NCI-H2171 treated with DMSO at 0.1 percent for 48 hours (cell line): ENCODE measurements at places on chromosomes 12 and 14.

- peak; percentile 19 for DNase-seq
Measured at GRCh38 chr14:66628636-66629035, 120.7 kb downstream of the GPHN start.

- no peak for DNase-seq
Measured at GRCh38 chr14:32738206-32738871, 200.3 kb upstream of the NPAS3 start.

GRCh38 chr12:65536876-65537681, 258.6 kb downstream of the MSRB3 start:
- no peak for DNase-seq

DNA sequence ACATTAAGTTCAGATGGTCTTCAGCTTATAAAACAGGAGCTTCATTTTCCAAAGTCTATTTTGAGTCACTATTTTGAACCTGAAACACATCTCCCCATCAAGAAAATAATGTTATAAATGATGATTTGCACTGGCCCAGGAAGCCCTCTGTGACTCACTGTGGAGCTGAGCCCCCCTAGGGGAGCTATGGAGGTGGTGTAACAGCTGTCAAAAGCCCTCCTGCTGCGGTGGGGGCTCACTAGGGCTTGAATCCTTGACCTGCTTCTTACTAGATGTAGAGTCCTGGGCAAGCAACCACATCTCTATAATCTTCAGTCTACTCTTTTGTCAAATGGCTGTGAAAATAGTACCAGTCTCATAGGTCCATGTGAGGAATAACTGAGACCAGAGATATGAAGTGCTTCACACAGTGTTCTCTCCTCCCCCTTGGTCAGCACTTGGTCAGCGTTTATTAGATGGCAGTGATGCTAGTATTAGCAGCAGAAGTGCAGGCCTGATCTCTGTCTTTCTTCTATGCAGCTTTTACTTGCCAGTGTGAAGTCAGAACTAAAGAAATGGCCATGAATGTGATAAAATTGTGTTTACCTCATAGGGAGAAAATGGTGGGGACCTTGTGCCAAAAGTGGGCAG, 83.4 kb downstream of the RTN1 start:
- no peak for DNase-seq

DNA sequence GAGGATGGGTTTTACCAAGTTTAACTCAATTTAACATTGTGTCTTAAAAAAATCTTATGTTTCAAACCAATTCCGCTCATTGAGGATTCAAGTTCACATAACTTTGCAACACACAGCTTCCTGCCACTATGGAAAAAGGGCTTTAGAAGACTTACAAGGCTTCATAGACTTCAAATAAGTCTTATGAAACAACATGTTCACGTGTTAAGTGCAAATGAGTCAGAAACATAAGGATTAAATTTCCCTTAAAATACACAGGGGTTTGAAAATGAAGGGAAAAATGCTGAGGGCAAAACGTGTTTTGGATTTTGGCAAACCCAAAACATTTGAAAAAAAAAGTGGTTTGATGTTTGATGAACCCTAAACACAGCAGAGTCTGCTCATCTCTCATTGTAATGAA, 364.8 kb downstream of the BMP4 start:
- DNase-seq = no peak

- DNase-seq = no peak
Measured at GRCh38 chr12:101919447-101919846, 42.1 kb downstream of the DRAM1 start.

- DNase-seq = peak; percentile 82
Measured at GRCh38 chr14:105473677-105474482, 741 bp upstream of the CRIP2 start.

GRCh38 chr14:46480817-46481216, 170.8 kb downstream of the RPL10L start:
- no peak for DNase-seq

- no peak for DNase-seq
Measured at GRCh38 chr14:100340423-100340813, 17.3 kb downstream of the SLC25A47 start.

- no peak for DNase-seq
Measured at GRCh38 chr12:43147878-43148277, 404.1 kb downstream of the ADAMTS20 start.

GRCh38 chr14:68929623-68930307, 49.3 kb downstream of the ACTN1 start:
- no peak for DNase-seq

- peak; percentile 38 for DNase-seq
Measured at GRCh38 chr12:31521964-31522363, 69.0 kb downstream of the DENND5B start.

- no peak for DNase-seq
Measured at GRCh38 chr12:71152851-71153250, 4.9 kb downstream of the TSPAN8 start.

- DNase-seq = no peak
Measured at GRCh38 chr12:107503129-107503855, 182.3 kb upstream of the PWP1 start.

- DNase-seq = no peak
Measured at GRCh38 chr12:88648625-88649024, 68.4 kb upstream of the KITLG start.

DNA sequence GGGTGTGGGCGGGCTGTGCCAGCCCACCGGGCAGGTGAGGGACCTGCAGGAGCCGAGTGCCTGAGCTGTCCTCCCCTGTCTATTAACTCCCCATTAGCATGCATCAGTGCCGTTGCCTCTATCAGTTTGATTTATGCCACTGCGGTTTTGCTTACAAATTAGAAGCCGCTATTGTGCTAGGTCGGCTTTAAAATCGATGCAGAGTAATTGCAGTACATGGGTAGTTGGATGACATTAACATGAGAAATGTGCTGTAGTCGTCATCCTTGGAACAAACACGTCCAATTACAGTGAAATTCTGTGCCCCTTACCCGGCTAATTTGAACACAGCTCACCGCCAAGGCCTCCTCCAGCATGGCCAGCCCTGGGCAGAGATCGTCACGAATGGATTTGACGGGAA, 145.8 kb downstream of the TSPAN9 start:
- peak; percentile 39 for DNase-seq

DNA sequence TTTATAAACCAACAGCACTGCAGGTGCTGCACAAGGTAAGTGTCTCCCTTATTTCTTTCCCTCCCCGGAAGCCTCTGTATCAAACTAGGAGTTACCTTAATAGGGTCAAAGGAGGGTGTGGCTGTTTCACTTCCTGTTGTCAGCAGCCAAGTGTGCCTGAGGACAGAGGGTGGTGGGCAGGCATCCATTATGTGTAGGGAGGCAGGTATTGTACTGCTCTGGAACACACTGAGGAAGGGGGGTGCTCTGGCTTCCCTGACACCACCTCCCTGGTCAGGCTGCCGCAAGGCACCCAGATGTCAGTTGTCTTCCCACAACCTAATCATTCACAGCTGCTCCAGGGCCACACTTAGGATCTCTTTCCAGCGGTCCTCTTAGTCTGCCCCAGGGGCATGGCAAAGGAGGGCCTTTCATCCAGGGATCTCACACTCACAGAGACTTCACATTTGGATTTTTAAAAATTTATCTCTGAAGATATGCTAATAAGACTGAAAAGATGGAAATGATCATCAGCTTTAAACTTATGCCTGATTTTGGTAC, 132.0 kb upstream of the ARHGAP5 start:
- peak; percentile 77 for DNase-seq

DNA sequence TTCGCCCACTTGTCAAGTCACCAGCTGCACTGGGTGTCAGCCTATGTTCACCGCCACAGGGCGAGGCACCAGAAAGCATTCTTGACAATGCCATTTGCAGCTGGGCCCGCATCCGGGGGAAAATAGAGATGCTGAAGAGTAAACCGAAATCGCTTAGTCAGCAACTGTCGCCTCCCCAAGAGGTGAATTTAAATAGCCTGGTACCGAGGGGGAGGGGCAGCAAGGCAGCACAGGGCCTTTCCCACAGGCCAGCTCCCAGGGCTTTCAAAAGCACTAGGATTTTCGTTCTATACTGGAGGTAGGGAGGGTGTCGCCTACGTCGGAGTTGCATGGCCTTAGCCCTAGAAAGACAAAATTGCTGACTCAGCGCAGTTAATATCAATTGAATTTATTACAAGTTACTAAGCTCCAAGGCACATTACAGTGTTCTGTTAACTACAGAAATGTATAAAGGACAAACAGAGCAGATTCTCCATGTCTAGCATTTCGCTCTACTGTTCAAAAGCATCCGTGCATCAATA, 4.3 kb downstream of the IRF2BPL start:
- DNase-seq = no peak

- DNase-seq = no peak
Measured at GRCh38 chr14:101595349-101595748, 34.1 kb downstream of the DIO3 start.

DNA sequence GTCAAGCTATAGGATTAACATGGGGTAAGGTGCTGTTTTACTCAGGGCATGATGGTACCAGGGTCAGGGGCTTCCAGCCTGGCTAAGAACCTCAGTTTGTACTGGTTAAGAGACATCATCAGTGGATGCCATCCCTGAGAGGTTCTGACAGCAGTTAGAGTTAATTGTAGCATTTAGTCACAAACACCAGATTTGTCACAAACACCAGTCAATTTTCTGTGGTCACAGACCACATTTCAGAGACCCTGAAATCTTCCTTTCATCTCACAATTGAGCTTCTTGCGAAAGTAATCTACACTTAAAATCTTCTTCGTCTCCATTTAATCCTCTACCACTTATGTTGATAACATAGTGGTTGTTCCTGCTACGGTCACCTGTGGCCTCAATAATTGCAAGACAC, 143.0 kb upstream of the EGLN3 start:
- no peak for DNase-seq

DNA sequence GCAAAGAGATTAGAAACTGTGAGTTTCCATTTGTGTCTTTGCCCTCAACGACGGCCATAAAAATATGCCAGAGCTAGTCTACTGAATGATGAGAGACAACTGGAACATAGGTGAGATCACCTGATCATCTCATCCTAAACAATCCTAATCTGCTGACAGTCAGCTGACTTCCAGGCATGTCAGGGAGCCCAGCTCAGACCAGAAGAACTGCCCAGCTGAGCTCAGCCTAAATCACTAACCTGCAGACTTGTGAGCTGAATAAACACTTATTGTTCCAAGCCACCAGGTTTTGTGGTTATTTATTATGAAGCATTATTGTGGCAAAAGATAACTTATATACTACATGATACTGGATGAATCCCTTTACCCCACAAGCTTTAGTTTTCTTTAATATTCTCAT, 118.9 kb upstream of the PLEKHG7 start:
- no peak for DNase-seq

GRCh38 chr12:53179687-53180219, 769 bp upstream of the ZNF740 start:
- DNase-seq = no peak

- no peak for DNase-seq
Measured at GRCh38 chr14:95255487-95255886, 64.2 kb downstream of the CLMN start.

DNA sequence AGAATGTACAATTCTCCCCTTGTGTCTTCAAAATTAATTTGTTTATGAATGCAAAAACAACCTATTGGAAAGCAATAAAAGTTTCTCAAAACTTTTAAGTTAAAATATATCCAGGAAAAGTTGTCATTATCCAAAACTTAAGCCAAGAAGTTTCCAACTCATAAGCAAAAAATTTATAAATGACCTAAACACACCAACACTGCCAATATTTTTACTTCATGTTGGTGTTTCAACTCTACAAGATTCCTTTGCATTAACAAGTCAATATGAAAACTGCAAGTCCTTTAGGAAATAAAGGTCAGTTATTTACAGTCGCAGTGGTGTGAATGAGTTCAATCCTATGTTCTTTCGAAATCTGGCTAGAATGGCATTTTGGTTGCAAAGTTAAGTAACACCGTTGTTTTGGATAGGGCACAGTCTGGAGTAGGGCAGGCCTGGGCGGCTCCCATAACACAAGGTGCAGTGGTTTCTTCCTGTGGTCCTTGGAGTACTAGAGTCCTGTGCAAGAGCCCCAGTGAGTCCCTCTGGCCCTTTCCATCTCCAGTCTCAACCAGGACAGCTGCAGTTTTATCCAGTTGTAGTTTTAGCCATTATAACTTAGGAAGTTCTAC, 151.4 kb downstream of the MED13L start:
- DNase-seq = no peak

DNA sequence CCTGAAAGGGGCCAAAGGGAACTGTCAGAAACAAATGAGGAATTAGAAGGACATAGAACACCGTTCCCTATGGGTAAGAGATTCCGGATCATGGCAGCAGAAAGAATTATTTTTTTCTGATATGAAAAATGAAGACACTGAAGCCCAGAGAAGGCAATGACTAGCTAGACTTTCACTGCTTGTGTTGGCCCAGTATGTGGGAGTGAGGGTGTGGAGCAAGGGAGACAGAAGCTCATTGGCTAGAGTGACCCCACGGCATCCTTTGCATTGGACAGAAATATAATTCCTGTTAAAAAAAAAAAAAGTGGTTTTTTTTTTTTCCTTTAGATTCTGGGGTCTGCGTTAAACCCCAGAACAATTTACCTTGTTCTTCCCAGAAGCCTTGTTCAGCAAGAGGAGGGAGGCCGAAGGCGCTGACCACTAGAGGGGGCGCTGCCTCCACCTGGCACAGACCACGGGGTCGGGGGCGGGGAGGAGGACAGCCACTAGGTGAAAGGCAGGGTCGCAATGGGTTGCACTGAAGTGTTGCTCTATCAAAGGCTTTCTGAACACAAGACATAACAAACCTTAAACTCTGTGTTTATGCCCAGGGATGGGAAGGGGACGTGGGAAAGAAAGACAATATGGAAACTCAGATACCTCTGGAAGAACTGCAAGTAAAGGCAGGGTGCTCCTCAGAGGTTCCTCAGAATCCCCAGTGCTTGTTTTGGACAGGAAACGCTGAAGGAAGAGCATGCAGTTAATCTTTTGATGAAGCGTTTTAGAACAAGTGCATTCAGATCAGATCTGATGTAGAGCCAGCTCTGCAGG, 156.8 kb downstream of the KCNA5 start:
- DNase-seq = no peak

DNA sequence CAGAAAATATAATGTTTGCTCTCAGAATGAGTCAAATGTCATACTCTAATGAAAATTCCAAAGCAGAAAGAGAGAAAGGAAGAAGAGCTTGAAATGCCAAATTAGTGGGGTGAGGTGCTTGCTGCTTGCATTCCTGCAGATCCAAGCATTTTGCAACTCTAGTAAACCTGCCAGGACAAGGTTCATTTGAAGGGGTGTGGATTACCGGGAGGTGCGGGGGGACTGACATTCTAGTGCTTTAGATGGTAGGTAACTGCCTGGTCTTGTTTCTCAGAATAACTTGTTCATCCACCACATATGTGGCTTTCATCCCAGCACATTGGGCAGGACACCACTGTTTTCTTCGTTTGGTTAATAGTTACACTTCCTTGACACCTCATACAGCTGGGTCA, 144.4 kb downstream of the AKAP6 start:
- DNase-seq = peak; percentile 18

GRCh38 chr12:30515351-30515750, 180.3 kb downstream of the IPO8 start:
- DNase-seq = peak; percentile 43

DNA sequence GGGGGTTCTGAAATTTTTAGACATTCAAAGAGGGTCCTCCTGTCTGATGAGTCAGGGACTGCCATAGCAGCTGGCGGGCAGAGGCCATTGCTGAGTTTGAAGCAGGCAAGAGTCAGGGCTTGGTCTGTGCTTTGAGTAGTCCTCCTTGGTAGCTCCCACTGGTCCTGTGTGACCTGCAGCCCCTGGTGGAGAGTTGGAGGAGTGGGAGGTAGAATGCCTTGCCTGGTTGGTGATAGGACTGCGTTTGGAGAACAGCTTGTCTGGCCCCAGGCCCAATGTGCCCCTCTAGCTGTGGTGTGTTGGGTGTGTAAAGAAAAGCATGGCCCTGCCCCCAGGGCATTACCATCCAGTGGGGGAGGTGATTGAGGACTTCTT, 116.7 kb downstream of the BEGAIN start:
- DNase-seq = peak; percentile 17

GRCh38 chr12:25972783-25973182, 14.3 kb downstream of the RASSF8 start:
- DNase-seq = no peak
